ENCODE measurements at places on chromosomes 4 and X.
A peak's percentile ranks its signal among the peaks of the same experiment; 100 is the strongest.

DNA sequence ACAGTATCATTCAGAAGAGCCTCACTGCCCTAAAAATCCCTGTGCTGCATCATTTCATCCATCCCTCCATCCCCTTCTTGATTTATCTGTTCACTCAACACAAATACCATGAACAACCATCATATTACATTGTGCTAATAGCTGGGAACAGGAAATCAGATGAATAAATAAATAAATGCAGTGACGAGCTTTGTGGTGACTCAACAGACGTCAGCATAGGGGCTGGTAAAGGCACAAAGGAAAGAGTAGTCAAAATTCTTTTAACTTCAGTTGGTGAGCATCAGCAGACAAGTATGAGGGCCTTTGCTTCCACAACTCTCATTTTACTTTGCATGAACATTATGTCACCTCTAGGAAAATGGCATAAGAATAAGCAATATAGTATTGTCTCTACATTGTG, 65.5 kb downstream of the EDNRA start:
- DNase-seq = no peak

DNA sequence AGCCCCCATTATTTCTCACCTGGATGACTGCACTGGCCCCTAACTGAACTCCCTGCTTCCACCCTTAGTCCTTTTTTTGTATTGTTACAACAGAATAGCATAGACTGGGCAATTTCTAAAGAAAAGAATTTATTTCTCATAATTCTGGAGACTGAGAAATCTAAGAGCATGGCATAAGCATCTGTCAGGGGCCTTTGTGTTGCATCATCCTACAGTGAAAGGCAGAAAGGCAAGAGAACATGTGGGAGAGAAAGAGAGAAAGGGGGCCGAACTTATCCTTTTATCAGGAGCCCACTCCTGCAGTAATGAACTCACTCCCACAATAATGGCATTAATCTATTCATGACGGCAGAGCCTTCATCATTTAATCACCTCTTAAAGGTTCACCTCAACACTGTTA, 122.1 kb downstream of the EFNB1 start:
- no peak for DNase-seq

DNA sequence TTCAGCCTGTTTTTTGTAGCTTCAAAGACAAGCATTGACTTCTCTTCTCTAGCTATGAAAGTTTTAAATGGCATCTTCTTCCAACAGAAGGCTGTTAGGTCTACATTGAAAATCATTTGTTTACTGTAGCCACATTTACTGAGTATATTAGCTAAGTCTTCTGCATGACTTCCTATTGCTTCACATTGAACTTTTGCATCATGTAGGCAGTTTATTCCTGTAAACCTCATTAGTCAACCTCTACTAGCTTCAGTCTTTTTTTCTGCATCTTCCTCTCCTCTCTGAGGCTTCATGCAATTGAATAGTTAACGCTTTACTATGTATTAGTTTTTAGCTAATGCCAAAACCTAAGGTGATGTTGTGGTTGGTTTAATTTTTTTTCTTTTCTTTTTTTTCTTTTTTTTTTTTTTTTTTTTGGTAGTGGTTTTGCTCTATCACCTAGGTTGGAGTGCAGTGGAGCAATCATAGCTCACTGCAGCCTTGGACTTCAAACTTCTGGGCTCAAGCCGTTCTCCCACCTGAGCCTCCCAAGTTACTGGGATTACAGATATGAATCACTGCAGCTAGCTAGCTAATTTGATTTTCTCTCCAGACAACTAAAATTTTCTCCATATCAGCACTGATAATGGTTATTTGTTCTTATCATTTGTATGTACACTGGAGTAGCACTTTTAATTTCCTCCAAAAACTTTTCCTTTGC, 3.4 kb downstream of the UGT2A3 start:
- no peak for DNase-seq

DNA sequence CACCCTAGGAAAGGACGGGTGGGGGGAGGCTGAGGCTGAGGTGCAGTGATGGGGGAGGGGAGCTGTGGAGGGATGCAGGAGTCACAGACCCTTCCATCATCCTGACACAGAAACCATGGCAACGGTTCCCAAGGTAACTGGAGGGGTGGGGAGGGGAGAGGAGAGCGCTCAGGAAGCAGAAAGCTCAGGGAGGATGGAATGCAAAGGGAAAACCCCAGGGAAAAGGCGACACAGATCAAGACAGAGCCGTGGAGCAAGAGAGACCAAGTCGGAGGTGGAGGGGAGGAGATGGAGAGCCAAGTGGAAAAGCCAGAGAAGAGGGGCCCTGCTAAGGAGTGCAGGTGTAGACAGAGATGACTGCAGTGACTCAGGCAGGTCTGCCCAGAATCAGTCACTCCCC, 14.5 kb downstream of the L1CAM start:
- no peak for DNase-seq

GRCh38 chr4:25981749-25982148, 67.7 kb downstream of the SMIM20 start:
- no peak for DNase-seq

DNA sequence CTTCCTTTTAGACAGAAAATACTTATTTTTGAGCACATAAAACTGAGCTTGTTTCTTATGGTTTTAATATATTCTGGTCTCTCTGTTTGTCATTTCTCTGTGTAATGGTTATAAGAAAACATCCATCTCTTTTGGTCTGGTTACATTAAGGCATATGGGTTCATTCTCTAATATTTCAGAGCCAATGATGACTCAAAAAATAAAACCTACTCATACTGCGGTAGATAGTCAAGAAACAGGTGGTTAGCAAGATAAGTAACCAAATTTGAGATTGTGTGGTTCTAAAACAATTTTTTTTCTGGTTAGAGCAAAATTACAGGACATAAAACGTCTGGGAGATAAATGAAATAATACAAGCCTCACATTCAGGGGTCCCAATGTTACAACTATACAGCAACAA, 654.5 kb downstream of the STIM2 start:
- no peak for DNase-seq

- DNase-seq = no peak
These were observed 110.9 kb downstream of the RS1 start for GRCh38 chrX:18561020-18561419.

DNA sequence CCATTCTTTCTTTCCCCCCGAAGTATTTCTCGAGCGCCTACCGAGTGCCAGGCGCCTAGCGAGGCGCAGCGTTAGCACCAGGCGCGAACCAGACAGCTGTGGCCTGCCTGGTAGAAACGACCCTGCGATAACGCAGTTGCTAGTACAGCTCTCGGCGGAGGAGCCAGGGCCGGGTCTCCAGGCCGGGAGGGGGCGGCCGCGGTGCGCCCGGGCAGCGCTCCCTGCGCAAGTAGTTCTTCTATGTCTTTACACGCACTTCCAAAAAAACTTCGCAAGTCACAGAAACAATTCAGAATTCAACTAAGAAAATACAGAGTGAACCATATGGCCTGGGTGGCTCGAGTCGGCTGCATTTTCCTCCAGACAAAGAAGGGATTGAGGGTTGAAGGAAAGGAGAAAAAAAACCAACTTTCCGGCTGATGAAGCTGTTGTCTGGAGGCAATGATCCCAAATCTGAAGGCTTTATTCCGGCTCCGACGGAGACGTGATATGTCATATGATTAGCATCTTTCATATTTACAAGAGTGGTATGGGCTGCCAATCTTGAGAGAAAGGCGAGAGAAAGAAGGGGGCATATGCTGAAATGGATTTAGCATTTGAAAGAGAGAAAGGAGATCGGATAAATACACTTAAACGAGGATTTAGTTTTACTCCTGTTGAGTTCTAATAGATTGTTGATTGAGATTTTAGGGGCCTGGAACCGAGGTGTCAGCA, 7.2 kb upstream of the NEUROG2 start:
- DNase-seq = peak; percentile 12

GRCh38 chr4:102358128-102358527, 12.8 kb upstream of the SLC39A8 start:
- no peak for DNase-seq

DNA sequence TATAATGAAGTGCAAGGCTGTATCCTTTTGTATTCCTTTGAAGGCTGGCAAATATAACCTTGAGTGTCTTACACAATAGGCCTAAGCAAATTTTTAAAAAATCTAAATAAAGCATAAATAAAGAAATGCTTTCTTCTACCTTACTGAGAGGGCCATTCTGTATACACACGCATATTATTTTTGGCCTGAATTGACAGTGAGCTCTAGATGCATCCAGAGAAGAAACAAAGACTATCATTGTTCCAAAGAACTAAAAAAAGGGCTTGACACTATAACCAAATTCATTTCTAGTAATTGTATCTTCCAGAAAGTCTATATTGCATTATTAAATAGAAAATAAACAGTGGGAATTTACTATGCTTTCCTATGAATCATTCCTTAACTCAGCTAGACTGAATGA, 100.2 kb downstream of the MAGEB17 start:
- no peak for DNase-seq

DNA sequence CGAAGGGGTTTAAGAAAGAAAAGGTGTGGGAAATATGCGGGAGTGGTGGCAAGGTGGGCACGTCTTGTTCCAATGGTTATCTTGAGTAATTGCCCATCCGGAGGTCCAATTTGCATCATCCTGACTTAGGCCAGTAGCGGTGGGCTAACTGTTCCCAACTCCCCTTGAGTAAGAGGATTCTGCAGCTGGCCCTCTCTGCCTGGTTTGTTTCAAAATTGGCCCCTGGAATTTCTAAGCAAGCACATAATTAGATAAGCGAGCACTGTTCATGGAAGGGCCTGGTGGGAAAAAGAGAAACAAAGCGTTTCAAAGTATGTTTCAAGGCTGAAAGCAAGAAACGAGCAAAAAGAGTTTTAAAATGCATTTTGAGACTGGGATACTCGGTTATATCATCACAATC, 198.2 kb downstream of the CEP135 start:
- no peak for DNase-seq

DNA sequence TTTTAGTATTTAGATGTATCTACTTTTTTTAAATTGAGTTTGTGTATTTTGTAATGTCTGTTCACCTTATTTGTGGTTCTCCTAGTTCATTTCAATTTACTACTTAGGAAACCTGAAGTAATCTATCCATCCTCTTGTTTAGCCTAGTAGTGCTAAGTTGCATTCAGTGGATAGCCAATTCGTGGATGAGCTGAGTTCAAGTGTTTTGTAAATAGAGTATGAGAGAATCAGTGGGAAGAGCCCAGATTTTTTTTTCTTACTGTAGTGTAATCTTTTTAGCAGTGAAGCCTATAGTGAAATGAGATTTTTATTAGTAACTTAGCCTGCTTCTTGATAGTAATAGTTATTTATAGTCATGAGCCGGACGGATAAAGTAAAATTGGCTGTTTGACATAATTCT, 21.7 kb downstream of the STAG2 start:
- no peak for DNase-seq

DNA sequence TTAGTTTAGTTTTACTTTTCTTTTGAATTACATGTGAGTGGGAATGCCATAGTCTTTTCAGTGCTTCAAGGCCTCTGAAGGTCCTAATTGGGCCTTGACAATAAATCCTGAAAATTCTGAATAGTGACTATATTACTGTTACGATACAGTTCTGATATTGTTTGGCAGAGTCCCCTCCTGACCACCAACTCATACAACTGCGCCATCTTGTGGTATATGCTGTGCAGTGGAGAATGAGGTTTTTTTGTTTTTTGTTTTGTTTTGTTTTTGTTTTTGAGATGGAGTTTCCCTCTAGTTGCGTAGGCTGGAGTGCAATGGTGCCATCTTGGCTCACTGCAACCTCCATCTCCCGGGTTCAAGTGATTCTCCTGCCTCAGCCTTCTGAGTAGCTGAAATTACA, 56.6 kb upstream of the CHRDL1 start:
- no peak for DNase-seq

DNA sequence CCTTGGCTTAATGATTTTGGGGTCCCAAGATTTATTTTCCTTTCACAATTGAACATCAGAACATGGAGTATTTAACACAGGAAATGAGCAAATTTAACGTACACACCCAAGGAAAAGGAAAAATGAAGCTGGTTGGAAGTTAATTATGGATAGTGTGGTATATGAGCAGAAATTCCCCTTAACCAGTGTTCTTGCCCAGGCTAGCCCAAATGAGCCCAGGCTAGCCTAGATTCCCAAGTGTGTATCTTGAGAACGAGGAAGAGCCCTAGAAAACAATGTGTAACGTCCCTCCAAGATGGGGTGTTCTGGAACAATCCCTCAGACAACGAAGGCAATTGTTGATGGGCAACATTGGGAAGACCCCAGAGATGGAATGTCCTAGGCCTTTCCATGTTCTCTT, 33.7 kb downstream of the XG start:
- no peak for DNase-seq

GRCh38 chr4:185920691-185921260, 108.8 kb upstream of the SORBS2 start:
- DNase-seq = no peak

DNA sequence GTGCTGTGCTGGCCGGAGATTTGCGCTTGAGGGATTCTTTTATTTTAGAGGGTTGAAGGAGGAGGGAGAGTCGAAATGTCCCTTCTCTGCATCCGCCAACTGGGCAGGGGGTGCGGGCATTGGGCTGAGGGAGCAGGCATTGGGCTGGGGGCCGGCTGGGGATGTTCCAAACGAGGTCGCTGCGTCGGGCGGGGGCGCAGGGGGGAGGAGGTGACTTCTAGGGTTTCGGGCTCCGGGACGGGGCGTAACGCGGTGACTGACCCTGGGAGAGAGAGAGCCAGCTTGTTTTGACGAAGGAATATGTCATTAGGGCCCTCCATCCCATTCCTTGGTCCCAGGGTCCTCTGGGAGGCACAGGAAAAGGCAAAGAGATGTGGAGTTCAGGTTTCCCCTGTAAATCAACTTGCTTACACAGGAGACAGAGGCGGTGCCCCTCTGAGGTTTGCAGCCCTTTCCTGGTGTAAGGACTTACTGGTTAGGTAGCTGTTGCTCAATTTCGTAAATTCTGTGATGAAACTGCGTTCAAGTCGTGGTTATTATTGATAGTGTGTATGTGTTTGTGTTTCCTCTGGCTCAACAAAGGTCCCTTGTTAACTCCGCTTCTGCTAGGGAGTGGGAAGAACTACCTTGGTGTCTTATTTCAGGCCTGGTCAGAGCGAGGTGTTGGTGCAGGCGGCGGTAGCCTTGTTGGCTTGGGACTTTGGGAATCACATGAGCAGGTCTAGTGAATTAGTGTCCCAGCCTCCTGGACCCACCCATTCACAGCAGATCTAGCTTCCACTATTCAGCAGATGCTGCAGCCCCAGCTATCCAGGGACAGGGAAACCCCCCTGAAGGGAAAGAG, 716 bp downstream of the FHIP1A start:
- DNase-seq = no peak

GRCh38 chrX:37613933-37614332, 42.5 kb downstream of the LANCL3 start:
- no peak for DNase-seq

DNA sequence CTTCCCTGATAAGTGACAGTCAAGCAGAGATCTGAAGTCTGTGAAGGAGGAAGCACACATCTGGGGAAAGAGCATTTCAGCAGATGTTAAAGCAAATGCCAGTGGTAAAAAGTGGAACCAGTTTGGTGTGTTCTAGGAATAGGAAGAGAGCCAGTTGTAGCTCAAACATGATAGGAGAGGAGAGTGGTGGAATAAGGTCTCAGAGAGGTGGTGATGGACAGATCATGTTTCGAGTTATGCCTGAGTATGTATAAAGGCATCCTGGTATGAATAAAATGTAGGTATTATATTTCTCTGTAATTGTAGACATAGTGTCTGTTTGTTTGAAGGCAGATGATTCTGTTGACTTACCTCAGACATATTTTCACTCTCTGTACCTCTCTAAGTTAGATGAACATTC, 89.1 kb downstream of the LARP7 start:
- DNase-seq = no peak
